ENCODE measurements at places on chromosomes 4 and X. TPM values are rescaled to one million over a fixed set of nuclear protein-coding genes. Genes with fewer than 3 reads are reported as not detected.

Gene CXCL3
- total RNA-seq, result 3.5 TPM

Gene SLITRK4
- total RNA-seq, result 0.65 TPM

Gene FGA
- total RNA-seq, result not detected

Gene KLKB1
- total RNA-seq, result 3.1 TPM

Gene DMRTC1
- total RNA-seq, result not detected

Gene USP17L21
- total RNA-seq, result not detected

Gene FANCB
- 6.0 TPM for total RNA-seq

GRCh38 chrX:10743476-10743875 is 123.1 kb upstream of the MID1 start:
- no peak for DNase-seq

- DNase-seq, result no peak
Observed at GRCh38 chrX:18448416-18448815, 23.0 kb downstream of the CDKL5 start.

DNA sequence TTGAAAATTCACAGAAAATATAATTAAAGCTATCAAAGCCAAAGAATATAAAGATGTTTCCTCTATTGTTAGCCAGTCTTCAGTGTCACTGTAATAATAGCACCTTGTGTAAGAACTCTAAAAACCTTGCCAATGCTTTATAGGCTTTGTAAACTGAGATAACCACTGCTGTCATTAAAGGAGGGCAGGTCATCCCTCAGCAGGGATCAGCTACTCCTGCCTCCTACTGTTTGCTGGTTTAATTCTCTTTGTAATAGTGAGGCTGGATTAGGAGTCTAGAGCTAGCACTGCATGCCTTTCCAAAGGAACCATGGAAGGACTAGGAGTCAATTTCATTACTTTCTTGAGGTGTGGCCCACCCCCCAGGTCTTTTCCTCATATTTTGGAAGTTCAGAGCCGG is 46.2 kb downstream of the FHIP1A start:
- DNase-seq, result no peak

DNA sequence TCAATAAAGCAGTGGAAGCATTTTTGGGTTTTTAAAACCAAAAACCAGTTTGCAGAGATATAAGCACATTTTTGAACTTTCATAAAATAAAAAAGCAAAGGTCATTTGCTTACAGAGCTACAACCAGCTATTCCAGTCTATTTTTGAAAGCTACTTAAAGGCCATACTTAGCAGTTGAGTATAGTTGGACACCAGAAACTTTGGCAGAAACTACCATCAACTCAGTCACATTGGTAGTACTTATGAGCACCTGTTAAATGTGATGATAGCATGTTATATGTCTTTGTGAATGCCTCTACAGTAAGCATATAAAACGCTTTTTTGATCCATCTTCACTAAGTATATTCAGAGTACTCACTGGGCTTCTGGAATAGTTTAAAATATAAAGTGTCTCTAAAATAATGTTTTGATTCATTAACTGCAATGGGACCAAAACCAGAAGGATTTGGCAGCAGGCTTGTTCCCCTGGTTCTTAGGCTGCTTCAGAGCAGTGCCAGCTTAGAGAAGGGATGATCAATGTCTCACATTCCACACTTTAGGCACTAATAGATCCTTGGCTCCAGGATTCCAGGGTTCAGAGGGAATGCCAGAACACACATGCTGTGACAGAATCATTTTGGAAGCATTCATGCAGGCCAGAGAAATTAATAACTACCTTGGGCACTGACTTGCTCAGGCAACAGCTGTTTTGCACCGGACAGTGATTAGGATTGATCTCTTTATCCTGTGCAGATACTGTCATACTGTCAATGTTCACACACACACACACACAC is 103.9 kb downstream of the IQCM start:
- no peak for DNase-seq

GRCh38 chr4:154939851-154940250 is 158.8 kb downstream of the RBM46 start:
- DNase-seq, result no peak

DNA sequence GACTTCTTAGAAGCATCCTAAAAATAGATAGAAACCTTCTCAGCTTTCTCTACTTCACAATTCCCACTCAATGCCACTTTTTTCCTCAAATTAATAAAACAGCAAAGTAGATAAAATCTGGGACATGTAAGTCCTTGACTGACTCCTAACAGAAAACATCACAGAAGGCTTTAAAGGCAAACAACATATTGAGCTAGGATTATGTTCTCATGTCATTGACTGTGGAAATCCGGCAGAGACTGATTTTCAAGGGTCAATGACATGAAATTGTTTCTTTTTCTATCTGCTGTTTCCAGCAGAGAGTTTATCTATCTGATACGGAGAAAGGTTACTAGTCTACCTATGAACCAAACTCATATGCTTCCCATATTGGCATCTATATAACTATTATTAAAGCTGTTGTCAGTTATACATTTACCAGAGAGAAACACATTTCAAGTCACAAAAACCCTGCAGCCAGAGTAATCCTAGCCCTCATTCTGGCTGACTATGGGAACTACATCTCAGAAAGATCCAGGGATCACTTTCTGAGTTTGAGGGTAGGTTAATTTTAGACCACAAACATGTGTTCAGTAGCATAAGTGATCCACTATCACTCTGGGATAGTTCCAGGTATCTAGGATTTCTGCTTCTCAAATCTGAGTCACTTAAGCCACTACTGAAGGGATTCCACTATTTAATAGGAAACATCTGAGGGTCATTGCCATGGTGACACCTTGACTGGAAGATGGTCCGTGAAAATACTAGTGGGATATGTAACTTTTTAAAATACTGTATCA is 147.6 kb downstream of the PPP3CA start:
- DNase-seq, result no peak

- no peak for DNase-seq
Observed at GRCh38 chrX:96538104-96538725, 146.4 kb upstream of the DIAPH2 start.

DNA sequence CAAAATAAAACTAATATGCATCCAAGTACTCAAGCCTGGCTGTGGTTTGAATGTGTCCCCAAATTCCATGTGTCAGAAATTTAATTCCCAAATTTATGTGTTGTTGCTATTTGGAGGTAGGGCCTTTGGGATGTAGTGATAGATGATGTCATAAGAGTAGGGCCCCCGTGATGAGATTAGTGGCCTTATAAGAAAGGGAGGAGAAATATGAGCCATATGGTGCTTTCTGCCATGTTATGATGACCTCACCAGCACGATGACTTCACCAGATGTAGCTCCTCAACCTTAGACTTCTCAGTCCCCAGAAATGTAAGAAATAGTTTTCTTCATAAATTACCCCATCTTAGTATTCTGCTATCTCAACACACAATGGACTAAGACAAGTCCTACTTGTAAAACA is 2264.0 kb downstream of the ARAP2 start:
- no peak for DNase-seq

- DNase-seq, result no peak
Observed at GRCh38 chrX:7215842-7216241, 67.9 kb upstream of the PUDP start.

DNA sequence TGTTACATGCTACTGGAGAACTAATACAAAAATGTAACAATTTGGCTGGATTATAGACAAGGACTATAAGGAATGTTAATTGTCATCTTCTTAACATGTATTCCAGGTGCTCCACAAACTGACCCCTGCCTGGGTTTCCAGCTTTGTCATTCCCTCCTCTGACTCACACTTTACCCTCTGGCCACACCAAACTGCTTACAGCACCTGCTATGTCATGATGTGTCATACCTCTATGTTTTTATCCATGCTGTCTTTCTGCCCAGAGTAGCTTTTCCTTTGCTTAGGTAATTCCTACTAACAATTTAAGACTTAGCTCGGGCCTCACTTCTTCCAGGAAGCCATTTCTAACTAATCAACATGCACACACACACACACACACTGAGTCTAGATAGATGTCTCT is 14.0 kb upstream of the SHROOM4 start:
- no peak for DNase-seq

- DNase-seq, result no peak
Observed at GRCh38 chr4:175441256-175441655, 370.8 kb downstream of the GPM6A start.

DNA sequence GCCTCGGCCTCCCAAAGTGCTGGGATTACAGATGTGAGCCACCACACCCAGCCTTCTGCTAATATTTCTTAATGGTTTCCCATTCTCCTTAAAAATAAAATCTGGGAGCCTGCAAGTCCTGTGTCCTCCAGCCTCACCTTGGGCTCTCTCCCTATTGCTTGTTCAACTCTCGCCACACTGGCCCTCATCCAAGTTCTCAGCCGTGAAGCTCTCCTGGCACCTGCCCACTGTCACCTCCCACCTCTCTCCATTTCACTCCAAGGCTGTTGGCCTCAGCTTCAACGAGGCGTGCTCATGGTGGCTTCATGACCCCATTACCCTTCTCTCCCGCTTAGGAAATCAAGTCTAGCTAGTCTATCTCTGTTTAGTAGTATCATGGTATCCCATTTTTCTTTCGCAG is 9.5 kb upstream of the ETNPPL start:
- DNase-seq, result no peak

- DNase-seq, result no peak
Observed at GRCh38 chr4:39166669-39167068, 15.7 kb upstream of the WDR19 start.

- DNase-seq, result no peak
Observed at GRCh38 chr4:57061395-57061794, 48.8 kb downstream of the IGFBP7 start.

- no peak for DNase-seq
Observed at GRCh38 chr4:159410076-159410777, 307.3 kb downstream of the RAPGEF2 start.

DNA sequence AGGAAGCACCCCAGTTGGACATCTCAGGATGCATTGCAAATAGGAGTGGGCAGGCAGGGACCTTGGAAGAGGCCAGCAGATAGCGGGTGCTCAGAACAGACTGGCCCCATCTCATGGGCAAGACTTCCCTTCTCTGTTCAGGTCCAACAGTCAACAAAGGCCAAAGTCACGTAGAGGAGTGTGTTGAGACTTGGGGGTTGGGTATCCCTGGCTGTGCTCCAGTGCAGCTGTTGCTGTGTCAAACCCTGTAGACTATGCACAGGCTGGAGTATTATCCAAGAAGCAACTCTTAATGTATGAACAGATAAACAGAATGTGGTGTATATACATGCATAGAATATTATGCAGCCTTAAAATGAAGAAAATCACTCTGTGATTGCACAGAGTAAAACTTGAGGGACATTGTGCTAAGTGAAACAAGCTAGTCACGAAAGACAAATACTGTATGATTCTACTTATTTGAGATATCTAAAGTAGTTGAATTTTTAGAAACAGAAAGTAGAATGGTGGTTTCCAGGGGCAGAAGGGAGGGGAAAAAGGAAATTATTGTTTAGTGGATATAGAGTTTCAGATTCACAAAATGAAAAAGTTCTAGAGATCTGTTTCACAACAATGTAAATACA is 192.1 kb upstream of the LCORL start:
- no peak for DNase-seq

DNA sequence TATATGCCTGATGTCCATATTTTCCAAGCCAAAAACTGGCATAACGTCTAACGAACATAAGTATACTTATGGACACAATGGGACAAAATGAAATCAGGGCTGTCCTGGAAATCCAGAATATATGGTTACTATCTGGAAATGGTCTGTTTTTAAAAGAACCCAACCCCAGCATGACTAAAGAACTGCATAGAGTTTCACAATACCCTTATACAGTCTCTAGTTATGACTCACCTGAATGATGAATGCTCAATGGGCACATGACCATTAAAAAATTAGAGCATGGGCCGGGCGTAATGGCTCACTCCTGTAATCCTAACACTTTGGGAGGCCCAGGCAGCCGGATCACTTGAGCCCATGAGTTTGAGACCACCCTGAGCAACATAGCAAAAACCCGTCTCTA is 31.8 kb downstream of the AMMECR1 start:
- DNase-seq, result no peak

DNA sequence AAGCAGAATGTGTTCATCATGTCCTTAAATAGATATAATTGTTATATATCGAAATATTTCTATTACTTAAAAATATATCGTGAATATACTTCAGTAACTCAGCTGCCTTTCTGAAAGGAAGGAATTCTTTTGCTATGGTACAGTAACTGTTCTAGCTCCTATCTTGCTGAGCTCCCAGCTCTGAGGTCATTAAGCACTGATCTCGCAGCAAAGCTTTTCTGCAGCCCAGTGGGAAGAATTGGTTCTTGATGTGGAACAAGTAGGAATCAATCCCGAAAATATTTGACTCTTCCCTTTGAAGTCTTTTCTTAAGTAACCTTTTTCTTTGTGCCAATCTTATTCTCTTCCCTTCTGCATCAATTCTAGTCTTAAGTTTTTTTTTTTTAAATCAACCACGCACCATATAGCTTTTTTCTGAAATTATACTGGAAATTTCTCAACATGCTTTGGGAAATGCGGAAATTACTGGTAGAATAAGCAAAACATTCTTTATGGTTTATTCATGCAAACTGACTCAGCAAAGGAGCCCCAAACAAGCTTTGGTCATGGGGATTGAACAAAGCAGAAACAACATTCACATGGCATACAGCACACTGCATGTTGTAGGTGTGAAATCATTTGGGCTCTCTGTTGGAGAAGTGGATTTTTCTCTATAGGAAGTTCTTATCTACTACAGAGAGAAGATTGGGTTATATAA is 428.9 kb upstream of the GNPDA2 start:
- no peak for DNase-seq

DNA sequence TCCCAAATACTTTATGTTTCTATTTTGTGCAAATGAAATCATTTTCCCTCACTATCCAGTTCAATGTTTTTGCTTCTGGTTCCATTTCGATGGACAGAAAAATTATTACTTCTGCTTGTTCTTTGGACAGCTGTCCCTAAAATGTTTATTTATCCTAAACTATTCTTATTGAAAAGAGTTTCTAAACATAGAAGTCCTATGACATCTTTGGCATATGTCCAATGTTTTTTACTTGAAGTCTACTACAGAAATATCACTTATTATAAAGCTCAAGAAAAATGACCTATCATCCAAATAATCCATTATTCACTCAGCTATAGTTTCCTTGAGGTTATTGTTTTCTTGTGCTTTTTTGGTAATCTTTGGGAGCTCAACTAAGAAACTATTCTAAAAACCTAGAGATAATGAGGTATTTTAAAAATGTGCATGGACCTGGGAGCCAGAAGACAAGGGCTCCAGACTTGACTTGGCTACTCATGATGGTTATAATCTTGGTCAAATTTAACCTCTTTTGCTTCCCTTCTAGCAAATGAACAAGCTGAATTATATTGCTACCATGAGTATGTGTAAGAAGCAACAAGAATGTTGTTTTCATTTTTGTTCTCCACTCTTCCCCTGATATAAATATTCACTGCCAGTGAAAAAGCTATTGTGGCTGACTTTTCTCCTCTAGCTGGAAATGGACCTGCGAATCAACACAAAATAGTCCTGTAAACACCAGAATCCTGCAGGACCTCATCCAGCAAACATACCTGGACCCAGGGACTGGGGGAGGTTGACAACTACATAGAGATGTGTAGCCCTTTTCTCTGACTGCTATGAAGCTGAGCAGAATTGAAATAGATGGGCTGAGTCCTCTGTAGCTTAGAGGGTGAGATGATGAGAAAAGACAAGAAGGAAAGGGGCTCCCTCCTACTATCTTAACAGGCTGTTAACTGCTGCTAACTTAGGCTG is 137.4 kb downstream of the FRYL start:
- no peak for DNase-seq

- no peak for DNase-seq
Observed at GRCh38 chr4:58514299-58514698, 1404.1 kb upstream of the IGFBP7 start.

All from natural killer cell (primary cell).